ENCODE measurements at places on chromosomes 7 and 10.

GRCh38 chr10:905503-905902 is 26.0 kb downstream of the LARP4B start:
- peak; percentile 27 for DNase-seq

- no peak for DNase-seq
Observed at GRCh38 chr10:71448146-71448545, 51.4 kb downstream of the CDH23 start.

- DNase-seq, result no peak
Observed at GRCh38 chr10:12788277-12788676, 213.2 kb downstream of the CCDC3 start.

- DNase-seq, result peak; percentile 68
Observed at GRCh38 chr7:28346676-28347363, 65.5 kb upstream of the CREB5 start.

DNA sequence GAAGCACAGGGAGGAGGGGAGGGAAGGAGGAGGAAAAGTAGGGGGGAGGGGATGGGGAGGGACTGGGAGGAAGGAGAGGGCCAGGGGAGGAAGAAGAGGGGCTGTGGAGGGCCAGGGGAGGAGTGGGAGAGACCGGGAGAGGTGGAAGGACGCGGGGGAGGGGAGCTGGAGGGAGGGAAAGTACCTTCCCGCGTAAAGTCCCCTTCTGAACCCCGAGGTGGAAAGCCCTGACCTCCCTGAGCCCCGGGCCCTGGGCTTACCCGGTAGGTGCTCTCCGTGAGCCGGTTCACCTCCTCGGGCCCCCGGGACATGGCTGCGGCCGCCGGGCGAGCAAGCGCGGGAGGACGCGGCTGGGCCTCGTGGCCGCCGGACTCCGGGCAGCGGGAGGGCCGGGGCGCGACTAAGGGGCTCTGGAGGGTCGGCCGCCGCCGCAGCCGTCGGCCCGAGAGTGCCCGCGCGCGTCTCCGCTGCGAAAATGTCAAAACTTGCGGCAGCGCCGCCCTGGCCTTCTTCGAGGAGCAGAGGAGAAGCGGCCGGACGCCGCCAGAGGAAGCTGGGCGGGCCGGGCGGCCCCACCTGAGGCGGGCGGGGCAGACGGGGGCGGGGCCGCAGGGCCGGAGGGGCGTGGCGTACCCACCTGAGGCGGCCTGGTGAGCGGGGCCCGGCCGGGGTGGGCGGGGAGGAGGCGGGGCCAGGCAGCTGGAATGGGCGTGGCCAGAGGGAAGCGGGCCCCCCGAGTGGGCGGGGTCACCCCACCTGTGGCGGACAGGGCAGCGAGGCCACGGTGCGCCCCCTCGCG is at the start of gene BAIAP2L1:
TSS of gene BAIAP2L1 (minus strand) at position 549 of the 799 bp plus-strand sequence. CDS start at position 311, 238 bp downstream.
- DNase-seq, result peak; percentile 18

Measured in fibroblast of gingiva (primary cell).